Effector memory CD4-positive, alpha-beta T cell (primary cell): ENCODE measurements at places on chromosomes 13 and 19.

DNA sequence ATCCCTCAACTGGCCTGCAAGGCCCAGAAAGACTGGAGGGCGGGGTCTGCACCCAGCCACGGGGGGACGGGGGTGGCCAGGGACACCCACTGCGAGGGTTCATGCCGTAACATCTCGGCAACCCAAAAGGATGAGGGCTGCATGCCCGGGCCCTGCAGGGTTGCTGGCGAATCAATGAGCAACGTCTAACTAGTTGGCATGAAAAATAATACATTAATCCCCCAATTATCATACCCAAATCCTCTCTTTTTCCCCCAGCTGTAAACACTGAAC, 232.2 kb downstream of the TUBA3C start:
- no peak overlapping the region for H3K4me3 ChIP-seq
- no peaks in the 10 kb centered on the region for H3K4me1 ChIP-seq
- no peaks in the 10 kb centered on the region for H3K27me3 ChIP-seq
- H3K36me3 ChIP-seq, result no peaks in the 10 kb centered on the region

GRCh38 chr13:111532111-111532510, 211.7 kb downstream of the TEX29 start:
- H3K36me3 ChIP-seq, result no peaks in the 10 kb centered on the region
- H3K27me3 ChIP-seq, result peaks cover 13% of the 10 kb centered on the region
- no peak overlapping the region for H3K4me3 ChIP-seq
- H3K27ac ChIP-seq, result no peak overlapping the region
- DNase-seq, result no peak

DNA sequence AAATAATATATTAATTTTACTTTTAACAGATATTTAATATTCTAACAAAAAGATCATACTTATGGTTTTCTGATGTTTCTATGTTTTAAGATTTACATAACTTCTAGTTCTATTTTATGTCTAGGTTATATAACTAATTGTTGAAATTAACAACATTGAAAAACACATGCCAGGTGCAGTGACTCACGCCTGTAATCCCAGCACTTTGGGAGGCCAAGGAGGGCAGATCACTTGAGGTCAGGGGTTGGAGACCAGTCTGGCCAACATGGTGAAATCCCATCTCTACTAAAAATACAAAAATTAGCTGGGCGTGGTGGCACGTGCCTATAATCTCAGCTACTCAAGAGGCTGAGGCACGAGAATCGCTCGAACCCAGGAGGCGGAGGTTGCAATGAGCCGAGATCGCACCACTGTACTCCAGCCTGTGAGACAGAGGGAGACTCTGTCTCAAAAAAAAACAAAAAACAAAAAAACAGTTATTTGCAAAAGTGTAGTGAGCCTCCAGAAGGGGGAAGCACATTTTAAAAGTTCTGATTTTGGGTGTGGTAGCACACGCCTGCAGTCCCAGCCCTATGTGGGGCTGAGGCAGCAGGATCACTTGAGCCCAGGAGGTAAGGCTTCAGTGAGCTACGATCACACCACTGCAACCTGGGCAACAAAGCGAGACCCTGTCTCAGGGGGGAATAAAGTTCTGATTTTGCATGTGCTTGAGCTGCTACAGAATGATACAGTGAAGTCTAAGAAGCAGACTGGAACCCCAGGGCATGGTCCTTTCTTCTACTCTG, 18.7 kb downstream of the MIPEP start:
- H3K4me1 ChIP-seq, result no peaks in the 10 kb centered on the region
- no peaks in the 10 kb centered on the region for H3K36me3 ChIP-seq
- no peak overlapping the region for H3K4me3 ChIP-seq
- DNase-seq, result no peak
- H3K27me3 ChIP-seq, result no peaks in the 10 kb centered on the region

DNA sequence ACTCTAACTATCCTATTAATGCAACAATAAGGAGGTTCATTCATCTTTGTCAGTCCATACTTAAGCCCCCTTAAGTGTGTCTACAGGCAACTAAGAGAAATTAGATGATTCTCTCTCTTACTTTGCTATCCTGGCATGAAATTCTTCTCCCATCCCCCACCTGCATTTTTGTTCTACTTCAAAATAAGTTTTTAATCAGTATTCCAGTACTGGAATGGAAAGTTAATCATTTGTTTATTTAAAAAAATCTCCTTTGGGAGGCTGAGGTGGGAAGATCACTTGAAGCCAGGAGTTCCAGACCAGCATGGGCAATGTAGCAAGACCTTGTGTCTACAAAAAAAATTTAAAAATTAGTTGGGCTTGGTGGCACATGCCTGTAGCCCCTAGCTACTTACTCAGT, 222.1 kb downstream of the MZT1 start:
- no peaks in the 10 kb centered on the region for H3K36me3 ChIP-seq
- H3K27me3 ChIP-seq, result no peaks in the 10 kb centered on the region
- no peak overlapping the region for H3K27ac ChIP-seq
- H3K4me3 ChIP-seq, result no peak overlapping the region
- no peaks in the 10 kb centered on the region for H3K4me1 ChIP-seq

DNA sequence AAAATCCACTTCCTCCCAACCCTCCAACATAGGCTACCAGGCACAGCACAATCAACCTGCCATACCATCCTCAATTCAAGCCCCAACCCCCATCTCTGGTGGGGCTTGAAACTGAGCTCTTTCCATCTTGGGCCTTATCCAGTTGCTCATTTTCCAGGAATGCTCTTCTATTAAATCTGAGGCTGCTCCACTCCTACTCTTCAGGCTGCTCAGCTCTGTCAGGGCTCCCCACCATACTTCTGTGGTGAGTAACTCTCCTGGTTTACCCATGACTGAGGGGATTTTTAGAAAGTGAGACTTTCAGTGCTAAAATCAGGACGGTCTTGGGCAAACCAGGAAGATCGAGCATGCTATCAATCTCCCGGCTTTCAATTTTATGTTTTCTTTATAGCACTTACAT, 512.8 kb downstream of the LMO7 start:
- H3K4me1 ChIP-seq, result no peaks in the 10 kb centered on the region
- H3K27me3 ChIP-seq, result no peaks in the 10 kb centered on the region
- H3K27ac ChIP-seq, result no peak overlapping the region
- H3K36me3 ChIP-seq, result no peaks in the 10 kb centered on the region
- no peak overlapping the region for H3K4me3 ChIP-seq

DNA sequence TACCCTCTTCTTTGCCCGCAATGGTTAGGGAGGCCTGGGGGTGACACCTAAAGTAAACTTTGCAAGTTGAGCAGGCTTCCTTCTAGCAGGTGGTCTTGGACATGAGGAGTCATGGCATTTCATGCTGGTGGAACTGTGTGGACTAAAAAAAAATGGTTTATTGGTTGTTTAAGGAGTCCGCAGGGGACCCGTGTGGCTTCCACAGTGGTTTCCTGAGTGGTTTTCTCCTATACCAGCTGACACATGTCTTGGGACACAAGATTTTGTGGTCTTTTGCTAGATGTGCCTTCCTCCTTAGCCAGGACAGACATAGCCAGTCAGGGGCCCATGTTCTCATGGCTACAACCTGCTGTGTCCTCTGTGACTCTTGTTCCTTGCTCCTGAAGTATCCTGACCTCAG, 1.5 kb downstream of the ZNF543 start:
- peaks cover 40% of the 10 kb centered on the region for H3K36me3 ChIP-seq
- H3K27me3 ChIP-seq, result peaks cover 6% of the 10 kb centered on the region

DNA sequence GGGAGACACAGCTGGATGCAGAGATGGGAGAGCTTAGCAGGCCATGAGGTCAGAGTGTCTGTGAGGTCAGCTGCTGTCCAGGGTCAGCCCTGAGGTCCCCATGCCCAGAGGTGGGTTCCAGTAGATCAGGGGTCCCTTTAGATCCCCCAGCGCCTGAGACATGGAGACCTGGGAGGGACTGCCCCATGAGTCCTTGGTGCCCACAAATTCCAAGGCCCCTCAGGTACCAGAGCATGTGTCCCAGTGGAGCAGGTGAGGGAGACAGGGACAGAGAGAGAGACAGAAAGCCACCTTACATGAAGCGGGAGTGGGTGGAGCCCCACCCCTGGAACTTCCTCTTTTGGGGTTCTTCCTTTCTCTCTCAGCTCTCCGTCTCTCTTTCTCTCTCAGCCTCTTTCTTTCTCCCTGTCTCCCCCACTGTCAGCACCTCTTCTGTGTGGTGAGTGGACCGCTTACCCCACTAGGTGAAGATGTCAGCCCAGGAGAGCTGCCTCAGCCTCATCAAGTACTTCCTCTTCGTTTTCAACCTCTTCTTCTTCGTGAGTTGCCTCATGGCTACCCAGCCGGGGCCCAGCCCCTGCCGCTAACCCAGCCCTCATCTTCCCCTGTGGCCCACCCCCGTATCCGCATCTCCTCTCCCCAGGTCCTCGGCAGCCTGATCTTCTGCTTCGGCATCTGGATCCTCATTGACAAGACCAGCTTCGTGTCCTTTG, at the start of gene CD37:
Gene CD37, plus strand, starts transcription at position 336 of the 713 bp plus-strand sequence. Its CDS starts 135 bp downstream, at position 471.
- peak within 1 kb of the TSS; percentile 75 for H3K27ac ChIP-seq
- H3K4me1 ChIP-seq, result peaks cover 43% of the 10 kb centered on the region
- no peaks in the 10 kb centered on the region for H3K27me3 ChIP-seq
- peaks cover 28% of the 10 kb centered on the region for H3K36me3 ChIP-seq

- no peak overlapping the region for H3K27ac ChIP-seq
- H3K4me1 ChIP-seq, result no peaks in the 10 kb centered on the region
- no peak for DNase-seq
- H3K4me3 ChIP-seq, result no peak overlapping the region
Observed at GRCh38 chr13:64758521-64759244, 2471.5 kb downstream of the PCDH9 start.

DNA sequence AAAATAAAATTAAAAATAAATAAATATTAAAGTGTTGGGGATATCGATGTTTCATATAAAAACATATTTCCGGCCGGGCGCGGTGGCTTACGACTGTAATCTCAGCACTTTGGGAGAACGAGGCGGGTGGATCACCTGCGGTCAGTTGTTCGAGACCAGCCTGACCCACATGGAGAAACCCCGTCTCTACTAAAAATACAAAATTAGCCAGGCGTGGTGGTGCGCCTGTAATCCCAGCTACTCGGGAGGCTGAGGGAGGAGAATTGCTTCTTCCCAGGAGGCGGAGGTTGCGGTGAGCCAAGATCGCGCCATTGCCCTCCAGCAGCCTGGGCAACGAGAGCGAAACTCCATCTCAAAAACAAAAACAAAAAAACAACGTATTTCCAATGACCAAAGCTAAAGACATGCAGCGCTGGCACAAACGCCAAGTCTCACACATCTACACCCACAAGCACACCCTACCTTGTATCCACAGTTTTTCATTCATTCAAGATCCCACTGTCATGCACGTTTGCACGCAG, 907 bp downstream of the ZNF569 start:
- no peaks in the 10 kb centered on the region for H3K27me3 ChIP-seq
- H3K36me3 ChIP-seq, result peaks cover 26% of the 10 kb centered on the region
- peak overlapping the region; percentile 74 for H3K4me3 ChIP-seq
- no peak for DNase-seq

DNA sequence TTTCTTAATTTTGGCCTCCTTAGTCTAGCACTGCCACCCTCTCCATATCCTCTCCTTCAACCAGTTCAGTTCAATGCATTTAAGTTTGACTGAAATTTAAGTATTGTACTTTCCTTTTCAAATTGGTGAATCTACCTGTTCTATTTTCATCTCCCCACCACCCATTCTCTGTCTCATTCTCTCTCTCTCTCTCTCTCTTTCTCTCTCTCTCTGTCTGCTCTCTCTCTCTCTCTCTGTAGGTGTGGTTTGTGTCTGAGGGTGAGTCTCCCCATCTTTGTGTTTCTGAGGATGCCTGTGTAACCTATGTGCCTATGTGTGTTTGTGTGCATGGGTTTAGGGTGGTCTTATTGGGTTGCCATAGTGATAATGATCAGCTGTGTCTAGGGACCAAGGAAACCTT, 10.1 kb downstream of the PDX1 start:
- no peak overlapping the region for H3K27ac ChIP-seq
- no peak for DNase-seq
- H3K4me3 ChIP-seq, result no peak overlapping the region
- H3K36me3 ChIP-seq, result no peaks in the 10 kb centered on the region
- peaks cover 31% of the 10 kb centered on the region for H3K27me3 ChIP-seq

GRCh38 chr13:76758738-76759137, 127.5 kb downstream of the KCTD12 start:
- no peak for DNase-seq
- H3K27ac ChIP-seq, result no peak overlapping the region
- no peaks in the 10 kb centered on the region for H3K4me1 ChIP-seq
- H3K27me3 ChIP-seq, result no peaks in the 10 kb centered on the region
- H3K4me3 ChIP-seq, result no peak overlapping the region

DNA sequence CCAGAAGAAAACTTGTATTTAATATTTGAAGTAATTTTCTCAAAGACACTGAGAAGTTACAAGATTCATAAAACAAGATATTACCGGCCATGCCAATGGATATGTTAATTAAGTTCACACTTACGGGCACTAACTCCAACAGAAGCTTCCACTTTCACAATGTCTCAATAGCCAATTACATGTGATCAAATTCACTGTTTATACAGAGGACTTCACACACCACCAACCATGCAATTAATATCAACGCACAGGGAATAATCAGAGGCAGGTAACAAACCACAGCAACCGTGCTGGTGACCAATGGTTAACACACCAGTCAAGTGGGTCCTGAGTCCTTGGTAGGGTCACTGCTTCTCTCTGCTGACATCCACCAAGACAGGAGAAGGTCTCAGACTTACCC, 5.9 kb upstream of the ACOD1 start:
- H3K4me3 ChIP-seq, result no peak overlapping the region
- no peak overlapping the region for H3K27ac ChIP-seq
- H3K36me3 ChIP-seq, result no peaks in the 10 kb centered on the region

DNA sequence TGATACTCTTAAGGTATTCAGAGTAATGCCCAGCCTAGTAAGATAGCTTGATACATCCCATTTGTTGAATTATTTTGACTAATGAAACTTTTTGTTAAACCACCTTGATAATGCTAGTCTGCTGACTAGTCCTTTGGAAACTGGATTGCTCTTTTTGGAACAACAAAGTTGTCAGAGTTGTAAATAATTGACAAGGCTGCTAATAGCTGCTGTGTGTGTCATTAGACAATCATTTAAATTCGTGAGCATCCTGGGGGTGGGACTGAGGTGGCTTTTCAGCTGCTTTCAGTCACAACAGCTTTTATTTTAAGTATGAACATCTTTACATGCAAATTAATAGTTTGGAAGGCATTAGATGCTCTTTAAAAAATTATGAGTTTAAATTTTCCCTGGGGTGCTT, 153.5 kb downstream of the HS6ST3 start:
- H3K4me3 ChIP-seq, result no peak overlapping the region
- H3K4me1 ChIP-seq, result no peaks in the 10 kb centered on the region

- peaks cover 23% of the 10 kb centered on the region for H3K36me3 ChIP-seq
- DNase-seq, result peak; percentile 48
- H3K27ac ChIP-seq, result peak overlapping the region; percentile 65
- no peak overlapping the region for H3K4me3 ChIP-seq
Observed at GRCh38 chr19:41872775-41873647, 4.1 kb upstream of the CD79A start.

DNA sequence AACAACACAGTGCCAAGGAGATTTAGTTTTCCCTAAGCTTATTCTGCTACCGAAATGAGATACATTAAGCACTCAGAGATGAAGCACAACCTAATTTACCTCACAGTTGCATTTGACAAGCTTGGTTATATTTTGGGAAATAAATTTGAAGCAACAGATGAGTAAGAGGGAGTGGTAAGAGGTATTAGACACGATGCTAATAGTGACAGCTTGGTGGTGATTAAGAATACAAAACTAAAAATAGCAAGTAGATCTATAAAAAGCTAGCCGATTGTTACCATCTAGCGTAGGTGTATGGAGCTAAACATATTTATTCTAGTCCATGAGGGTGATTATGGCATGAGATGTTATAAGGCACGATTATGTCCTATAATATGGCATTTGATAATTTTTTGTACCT, 208.5 kb downstream of the PCCA start:
- no peaks in the 10 kb centered on the region for H3K36me3 ChIP-seq
- no peaks in the 10 kb centered on the region for H3K4me1 ChIP-seq
- no peak overlapping the region for H3K4me3 ChIP-seq
- no peak for DNase-seq
- H3K27ac ChIP-seq, result no peak overlapping the region
